ENCODE measurements at places on chromosomes 6 and 20.
A peak's percentile ranks its signal among the peaks of the same experiment; 100 is the strongest.

DNA sequence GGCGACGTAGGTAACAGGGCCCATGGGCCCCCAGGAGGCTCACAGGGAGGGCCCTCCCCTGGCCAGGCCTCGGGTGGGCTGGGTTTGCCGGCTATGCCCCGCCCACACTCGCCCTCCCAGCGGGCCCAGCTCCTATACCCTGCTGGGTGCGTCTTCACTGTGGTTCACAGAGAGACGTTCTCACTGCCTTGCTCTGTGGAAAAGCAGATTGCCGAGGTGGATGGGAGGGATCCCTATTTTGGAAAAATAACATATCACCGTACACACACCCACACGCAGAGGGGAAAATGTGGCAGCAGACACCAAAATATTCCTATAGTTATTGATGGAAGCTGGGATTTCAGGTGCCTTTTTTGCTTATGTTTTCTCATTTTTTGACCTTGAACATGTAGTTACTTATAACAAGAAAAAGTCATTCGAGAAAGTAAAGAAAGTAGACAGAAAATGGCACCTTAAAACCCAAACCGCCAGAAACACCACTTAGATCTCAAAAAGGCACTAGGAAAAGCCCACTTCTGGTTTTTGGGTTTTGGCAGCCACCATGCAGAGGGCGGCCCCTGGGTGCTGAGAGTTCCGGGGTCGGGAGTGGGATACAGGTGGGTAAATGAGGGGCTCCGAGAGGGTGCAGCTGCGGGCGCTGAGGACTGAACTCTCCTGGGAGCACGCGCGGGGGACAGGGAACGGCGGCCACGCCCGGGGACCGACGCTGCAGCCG is 49.4 kb downstream of the TMEM242 start:
- peak; percentile 48 for DNase-seq

- DNase-seq, result no peak
These were observed 63.9 kb downstream of the REV3L start for GRCh38 chr6:111418971-111419693.

- DNase-seq, result no peak
These were observed at the start of gene ATP9A for GRCh38 chr20:51767867-51768758. Gene ATP9A, minus strand, starts transcription at chr20:51768390. Its CDS starts 21 bp downstream, at chr20:51768369.

DNA sequence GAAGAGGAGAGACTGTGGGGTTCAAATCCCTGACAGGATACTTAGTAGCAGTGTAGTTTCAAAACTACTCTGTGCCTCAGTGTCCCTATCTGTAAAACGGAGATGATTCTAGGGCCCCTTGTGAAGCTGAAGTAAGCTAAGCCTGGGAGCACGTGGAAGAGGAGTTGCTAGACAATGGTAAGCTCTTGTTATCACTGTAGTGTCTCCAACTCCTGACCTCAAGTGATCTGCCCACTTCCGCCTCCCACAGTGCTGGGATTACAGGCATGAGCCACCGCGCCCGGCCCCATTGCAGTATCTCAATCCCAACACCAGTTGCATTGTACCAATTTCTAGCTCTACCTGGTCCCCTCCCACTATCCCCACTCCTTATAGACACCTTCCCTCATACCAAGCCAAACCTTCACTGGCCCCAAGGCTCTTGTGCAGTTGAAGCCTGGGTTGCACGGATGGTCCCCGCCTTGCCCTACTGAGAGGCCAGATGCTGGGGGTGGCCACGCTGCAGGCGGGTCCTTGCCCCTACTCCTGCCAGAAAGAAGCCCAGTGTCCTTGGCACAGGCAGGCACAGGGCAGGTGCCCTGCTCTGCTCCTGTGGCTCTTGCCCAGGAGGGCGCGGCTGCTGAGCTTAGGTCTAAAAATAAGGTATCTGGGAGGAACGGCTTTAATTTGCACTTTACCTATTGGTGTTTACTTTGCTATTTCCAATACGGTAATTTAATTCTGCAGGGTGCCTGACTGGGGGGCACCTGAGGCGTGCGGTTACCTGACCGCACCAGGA is 118.1 kb downstream of the VEGFA start:
- DNase-seq, result no peak

GRCh38 chr6:31350196-31351032 is 6.6 kb downstream of the HLA-B start:
- DNase-seq, result no peak

DNA sequence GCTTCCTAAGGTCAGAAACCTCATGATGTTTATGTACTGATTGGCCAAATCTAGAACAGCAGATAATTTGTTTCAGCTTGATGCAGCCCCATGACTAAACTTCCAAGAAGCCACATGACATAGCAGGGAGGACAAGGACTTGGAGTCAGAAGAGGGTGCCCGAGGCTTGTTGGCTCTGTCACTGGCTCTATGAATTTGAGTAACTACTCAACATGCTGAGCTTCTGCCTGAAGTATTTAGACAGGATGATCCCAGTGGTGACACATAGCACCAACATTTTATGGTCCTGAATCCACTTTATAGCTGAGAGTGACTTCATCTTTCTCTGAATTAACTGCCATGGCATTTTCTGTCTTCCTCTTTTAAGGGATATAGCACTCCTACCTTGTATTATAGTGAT is 13.5 kb upstream of the TBX18 start:
- DNase-seq, result no peak

DNA sequence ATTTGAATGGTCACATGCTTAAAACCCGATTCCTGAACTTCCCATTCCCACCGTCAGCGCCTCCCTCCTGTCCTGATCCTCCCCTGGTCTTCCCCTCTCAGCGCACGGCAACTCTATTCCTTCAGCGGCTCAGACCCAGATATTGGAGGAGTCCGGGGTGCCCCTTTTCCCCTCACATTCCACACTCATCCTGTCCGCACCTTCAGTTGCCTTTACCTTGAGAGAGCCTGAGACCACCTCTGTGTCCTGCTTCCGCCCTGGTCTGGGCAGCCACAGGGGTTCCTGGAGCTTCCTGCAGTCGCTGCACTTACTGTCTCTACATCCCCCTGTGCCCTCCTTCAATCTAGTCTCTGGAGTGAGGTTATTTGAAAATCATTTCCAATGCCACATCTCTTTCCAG is 193.4 kb downstream of the BCAS1 start:
- DNase-seq, result no peak

GRCh38 chr20:54043076-54043967 is 27.1 kb downstream of the BCAS1 start:
- no peak for DNase-seq

DNA sequence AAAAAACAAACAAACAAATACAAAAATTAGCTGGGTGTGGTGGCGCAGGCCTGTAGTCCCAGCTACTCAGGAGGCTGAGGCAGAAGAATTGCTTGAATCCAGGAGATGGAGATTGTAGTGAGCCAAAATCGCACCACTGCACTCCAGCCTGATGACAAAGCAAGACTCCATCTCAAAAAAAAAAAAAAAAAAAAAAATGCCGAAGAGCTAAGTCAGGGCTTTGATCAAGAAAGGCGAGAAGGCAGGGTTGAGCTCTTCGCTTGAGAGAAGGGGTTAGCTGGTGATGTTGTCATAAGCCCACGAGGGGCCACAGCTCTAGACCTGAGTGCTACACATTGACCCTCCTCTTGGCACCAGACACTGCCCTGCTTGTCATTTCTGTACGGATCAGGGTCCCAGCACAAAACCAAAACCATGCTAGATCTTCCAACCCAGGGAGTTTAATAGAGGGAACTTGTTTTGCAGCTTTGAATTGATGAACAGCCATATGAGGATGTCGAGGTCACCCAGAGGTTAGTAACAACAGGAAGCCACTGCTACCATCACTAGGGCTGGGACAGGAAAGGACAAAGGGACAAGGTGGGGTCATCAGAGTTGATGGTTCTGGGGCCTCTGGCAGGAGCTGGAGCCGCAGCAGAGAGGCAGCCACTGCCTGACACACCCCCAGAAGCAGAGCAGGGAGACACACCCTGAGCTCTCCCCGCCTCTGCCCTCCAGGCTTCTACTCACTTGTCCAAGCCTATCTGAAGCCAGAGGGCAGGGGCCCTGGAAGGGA is 122.7 kb downstream of the SNX5 start:
- DNase-seq, result peak; percentile 37

GRCh38 chr6:129342796-129343195 is 367.2 kb downstream of the ARHGAP18 start:
- DNase-seq, result no peak

GRCh38 chr6:31465718-31466117 is 32.2 kb upstream of the MICB start:
- no peak for DNase-seq

DNA sequence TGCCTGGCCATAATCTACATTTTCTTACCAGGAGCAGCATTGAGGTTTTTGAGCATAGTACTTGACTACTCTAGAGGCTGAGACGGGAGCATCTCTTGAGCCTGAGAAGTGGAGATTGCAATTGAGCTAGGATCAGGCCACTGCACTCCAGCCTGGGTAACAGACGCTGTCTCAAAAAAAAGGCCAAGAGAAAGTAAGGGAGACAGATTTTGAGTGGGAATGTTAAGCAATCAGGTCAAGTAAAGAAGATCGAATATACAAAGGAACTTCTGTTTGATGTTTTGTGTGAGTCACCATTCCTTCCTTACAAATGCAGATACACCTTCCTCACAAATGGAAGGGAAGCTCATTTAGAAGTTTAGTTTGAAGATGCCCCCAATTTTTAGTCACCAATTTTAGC is 4.4 kb downstream of the PNRC1 start:
- no peak for DNase-seq

DNA sequence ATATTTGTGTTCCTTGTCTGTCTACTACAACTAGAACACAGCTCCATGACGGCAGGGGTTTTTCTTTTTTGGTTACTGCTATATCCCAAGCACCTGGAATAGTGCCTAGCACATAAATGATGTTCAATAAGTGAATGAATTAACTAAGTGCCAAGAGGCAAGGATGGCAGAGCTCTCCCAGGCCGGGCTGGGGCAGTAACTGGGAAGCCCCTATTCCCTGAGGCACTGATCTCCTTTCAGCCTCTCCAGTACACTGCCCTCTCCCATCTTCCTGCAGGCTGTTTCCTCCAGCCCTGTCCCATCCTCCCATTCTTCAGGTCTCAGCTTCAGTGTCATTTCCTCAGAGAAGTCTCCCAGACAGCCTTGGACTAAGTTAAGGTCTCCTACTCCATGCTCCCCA is 29.0 kb upstream of the SPDEF start:
- DNase-seq, result no peak

GRCh38 chr6:143928853-143929252 is 64.6 kb downstream of the ZC2HC1B start:
- no peak for DNase-seq

- no peak for DNase-seq
These were observed 4.2 kb downstream of the TM9SF4 start for GRCh38 chr20:32113591-32114260.

DNA sequence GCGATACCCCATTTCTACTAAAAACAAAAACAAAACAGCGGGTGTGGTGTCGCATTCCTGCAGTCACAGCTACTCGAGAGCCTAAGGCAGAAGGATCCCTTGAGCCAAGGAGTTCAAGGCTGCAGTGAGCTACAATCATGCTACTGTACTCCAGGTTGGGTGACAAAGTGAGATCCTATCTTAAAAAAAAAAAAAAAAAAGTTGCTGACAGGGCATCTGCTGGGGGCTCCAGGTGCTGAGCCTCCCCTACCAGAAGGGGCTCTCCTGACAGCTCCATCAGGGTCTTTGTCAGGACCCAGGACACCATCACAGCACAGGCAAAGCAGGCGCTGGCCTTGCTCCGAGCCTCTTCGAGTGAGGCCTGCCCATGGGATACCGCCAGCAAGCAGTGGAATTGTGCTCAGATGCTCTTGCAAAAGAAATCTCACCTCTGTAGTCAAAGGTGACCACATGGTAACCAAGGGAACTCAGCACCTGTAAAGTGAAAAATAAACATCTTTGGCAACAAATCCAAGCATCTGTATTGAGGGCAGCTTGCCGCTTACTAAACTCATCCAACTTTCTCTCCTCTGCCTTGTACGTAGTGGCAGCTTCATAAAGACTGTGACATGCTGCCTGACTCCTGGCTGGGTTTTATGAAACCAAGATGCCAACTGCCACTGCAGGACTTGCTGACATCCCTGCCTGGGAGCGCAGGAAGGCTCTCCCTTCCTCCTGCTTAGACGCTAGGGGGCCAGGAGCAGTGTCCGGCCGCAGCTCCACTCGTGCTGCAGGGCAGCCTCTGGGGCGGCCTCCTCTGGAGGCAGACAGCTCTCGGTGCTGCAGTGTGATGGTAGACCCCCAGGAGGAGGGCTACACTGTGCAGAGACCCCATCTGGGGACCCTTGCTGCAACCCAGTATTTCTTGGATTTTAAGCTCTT is 66.9 kb downstream of the PYGB start:
- no peak for DNase-seq

- no peak for DNase-seq
These were observed 202.7 kb downstream of the ARHGAP18 start for GRCh38 chr6:129507059-129507807.

- DNase-seq, result no peak
These were observed 67.6 kb downstream of the RAB44 start for GRCh38 chr6:36765190-36765589.

DNA sequence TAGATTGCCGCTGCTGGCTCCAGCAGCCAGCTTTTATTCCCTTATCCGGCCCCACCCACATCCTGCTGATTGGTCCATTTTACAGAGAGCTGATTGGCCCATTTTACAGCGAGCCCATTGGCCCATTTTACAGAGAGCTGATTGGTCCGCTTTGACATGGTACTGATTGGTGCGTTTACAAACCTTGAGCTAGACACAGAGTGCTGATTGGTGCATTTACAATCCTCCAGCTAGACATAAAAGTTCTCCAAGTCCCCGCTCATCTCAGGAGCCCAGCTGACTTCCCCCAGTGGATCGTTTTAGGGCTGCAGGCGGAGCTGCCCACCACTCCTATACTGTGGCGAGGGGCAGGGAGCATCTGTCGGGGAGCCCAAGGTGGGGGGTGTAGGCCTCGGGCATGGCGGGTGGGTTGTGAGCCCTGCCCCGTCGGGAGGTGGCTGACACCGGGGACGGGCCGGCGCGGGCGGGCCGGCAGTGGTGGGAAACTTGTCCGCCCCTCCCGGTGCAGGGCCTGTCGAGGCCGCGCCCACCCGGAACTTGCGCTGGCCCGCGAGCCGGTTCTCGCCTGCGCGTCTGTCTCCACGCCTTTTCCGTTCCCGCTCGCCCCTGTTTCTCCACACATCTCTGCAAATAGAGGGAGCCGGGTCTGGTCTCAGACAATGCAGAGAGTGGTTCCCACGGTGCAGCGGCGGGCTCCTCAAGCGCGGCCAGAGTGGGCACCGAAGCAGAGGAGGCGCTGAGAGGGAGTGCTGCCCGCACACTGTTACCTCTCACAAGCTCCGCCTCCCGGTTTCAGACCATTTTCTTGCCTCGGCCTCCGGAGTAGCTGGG is 86.1 kb upstream of the STMND1 start:
- peak; percentile 41 for DNase-seq

DNA sequence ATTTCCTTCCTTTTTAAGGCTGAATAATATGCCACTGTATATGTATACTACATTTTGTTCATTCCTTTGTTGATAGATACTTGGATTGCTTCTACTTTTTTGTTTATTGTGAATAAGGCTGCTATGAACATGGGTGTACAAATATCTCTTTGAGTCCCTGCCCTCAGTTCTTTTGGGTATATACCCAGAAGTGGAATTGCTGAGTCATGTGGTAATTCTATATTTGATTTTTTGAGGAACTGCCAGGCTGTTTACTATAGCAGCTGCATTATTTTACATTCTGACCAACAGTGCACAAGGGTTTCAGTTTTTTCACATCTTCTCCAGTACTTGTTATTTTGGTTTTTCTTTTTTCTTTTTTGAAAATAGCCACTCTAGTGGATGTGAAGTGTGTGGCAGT is 34.1 kb downstream of the CDS2 start:
- no peak for DNase-seq
